ENCODE measurements at places on chromosomes 11 and 22.
A peak's percentile ranks its signal among the peaks of the same experiment; 100 is the strongest.

GRCh38 chr11:85947431-85948272 lies 92.5 kb downstream of the CCDC83 start:
- peak; percentile 36 for DNase-seq

DNA sequence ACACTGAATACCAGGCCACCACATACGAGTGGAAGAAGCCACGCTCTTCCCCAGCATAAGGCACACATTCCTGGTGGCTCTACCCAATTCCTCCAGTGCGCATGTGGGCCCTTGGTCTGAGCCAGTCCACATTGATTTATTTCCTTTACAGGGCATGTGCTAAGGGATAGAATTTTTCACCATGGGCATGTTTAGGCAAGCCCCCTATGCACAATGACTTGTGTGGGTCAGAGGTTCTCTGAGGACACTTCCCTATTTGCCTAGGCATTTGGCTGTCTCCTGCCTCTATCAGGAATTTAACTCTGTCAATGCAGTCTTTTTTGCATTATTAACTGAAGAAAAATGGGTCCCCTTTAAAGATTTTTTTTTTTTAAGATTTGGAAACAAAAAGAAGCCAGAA lies 718.1 kb downstream of the NTM start:
- DNase-seq = no peak

- no peak for DNase-seq
These were observed 907 bp upstream of the PHLDA2 start for GRCh38 chr11:2929950-2930703.

- no peak for DNase-seq
These were observed 1.2 kb upstream of the CASTOR1 start for GRCh38 chr22:30290342-30291057.

- no peak for DNase-seq
These were observed 45.2 kb downstream of the APOL1 start for GRCh38 chr22:36298118-36298517.

DNA sequence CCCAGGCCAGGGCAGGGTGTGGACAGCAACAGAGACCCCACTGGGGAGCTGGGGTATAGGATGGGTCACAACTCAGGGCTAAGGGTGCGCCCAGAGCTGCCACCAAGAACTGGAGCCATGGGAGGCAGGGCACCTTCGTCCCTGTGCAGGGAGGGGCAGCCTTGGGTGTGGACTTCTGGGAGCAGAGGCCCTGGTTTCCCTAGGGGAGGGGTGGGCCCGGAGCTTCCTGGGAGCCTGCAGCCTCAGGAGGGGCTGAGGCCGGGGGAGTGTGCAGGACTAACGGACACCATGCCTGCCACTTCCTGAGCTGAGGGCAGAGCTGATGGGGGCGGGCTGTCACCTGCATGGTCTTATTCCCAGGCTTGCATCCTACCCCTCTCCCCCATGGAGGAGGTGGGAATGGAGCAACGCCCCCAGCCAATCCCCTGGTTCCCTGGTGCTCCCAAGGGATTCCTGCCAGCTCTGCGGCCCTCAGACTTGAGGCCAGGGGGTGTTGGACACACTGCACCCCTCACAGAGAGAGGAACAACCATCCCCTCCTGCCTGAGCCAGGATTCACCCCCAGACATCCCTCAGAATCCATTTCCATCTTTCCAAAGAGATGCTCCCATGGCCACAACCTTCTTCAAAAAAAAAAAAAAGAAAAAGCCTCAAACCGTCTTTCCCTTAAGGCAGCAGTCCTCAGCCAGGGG lies 225.7 kb downstream of the CTTN start:
- DNase-seq = no peak

DNA sequence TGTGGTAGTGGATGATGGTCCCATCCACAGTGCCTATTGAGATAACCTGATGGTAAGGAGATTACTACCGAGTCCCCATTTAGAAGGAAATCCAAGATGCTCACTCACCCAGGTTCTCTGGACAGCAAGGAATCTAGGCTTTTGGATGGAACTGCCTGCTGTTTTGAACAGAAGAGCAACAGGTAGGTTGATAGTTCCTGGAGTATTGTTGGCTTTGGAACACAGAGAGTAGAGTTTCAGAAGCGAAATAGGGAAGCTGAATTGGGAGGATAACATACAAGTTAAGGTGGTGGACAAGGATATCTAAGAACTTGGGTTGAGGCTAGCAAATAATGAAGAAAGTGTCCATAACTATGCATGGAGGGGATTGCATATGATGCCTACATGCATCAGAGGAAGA lies 27.6 kb downstream of the SLC22A6 start:
- no peak for DNase-seq

- no peak for DNase-seq
These were observed 747.0 kb upstream of the LUZP2 start for GRCh38 chr11:23749762-23750430.

DNA sequence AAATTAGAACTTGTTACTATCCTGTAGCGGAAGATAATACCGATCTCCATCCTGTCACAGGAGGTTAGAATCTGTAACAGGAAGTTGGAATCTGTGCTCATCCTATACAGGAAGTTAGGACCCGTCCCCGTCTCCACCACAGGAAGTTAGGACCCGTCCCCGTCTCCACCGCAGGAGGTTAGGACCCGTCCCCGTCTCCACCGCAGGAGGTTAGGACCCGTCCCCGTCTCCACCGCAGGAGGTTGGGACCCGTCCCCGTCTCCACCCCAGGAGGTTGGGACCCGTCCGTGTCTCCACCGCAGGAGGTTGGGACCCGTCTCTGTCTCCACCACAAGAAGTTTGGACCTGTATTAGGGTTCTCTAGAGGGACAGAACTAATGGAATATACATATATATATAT lies 52.2 kb downstream of the FBLN1 start:
- DNase-seq = no peak

DNA sequence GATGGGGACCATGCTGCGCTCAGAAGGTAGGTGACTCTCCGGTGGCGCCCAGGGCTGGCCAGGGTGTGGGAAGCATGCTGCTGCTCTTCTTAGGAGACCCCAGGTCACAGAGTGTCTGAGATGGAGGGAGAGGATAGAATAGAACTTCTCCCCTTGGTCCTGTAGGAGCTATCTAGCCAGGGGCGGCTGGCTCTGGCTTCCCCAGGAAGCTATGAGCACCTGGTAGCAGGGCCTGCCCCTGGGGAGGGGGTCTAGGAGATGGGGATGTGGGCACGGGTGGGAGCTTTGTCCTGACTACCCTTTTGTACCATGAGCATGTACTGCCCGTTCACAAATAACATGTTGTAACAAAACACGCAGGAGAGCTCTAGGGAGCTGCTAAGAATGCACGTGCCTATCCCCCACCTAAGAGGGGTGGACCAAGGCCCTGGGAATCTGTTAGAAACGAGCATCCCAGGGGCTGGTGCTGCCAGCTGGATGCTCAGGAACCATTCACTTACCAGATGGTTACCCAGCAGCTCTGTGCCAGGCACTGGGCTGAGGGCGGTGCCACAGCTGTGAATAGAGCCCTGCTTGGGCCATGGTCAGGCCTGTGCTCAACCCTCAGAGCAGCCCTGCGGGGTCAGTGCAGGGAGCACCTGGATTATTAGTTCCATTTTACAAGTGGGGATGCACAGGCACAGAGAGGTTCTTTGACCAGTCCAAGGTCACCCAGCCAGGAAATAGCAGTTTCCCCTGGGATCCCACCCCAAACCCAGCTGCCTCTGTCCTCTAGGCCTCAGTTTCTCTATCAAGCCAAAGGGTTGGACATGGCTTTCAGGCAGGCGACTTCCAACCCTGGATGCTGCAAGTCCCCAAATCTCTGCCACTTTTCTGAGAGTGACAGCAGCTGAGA lies 2.2 kb downstream of the SLC39A13 start:
- DNase-seq = no peak

DNA sequence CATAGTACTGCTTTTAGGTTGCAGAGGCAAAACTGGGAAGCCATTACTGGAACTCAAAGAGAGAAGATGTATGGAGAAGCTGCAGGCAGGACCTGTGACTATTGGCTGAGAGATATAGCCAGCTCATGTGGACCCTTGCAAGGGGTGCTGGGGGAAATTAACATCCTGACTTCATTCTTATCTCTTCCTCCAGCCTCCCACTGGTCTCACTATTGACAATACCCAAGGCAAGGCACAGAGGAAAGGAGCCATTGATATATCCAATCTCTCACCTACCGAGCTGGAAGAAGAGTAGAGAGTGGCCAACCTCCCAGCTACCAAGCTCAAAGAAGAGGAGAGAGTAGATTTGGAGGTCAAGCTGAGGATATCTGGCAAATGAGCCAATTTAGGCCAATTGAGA lies 36.8 kb upstream of the ZBED5 start:
- DNase-seq = no peak

GRCh38 chr11:117685566-117685965 lies 111.5 kb downstream of the DSCAML1 start:
- DNase-seq = no peak

GRCh38 chr11:76579056-76579751 lies 91.3 kb downstream of the LRRC32 start:
- no peak for DNase-seq

GRCh38 chr11:71171576-71171975 lies 80.8 kb downstream of the SHANK2 start:
- DNase-seq = no peak

GRCh38 chr22:46613606-46614021 lies 6.6 kb upstream of the GRAMD4 start:
- DNase-seq = no peak

DNA sequence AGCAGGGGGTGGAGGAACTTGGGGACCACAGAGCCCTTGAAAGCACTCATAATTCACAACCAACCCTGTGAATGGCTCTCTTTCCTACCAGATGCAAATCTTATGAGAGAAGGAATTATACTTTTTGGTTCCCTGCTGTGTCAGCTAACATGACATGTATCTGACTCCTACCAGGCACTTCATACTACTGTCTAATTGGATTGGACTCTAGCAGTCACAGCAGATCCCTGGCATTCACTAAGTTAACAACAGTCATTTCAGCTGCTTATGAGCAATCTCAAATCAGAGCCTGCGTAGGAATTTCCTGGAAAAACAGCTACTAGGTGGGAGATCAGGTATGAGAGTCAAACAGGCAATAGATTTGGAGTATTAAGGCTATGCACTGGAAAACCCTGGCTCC lies 11.1 kb upstream of the ENDOD1 start:
- no peak for DNase-seq

DNA sequence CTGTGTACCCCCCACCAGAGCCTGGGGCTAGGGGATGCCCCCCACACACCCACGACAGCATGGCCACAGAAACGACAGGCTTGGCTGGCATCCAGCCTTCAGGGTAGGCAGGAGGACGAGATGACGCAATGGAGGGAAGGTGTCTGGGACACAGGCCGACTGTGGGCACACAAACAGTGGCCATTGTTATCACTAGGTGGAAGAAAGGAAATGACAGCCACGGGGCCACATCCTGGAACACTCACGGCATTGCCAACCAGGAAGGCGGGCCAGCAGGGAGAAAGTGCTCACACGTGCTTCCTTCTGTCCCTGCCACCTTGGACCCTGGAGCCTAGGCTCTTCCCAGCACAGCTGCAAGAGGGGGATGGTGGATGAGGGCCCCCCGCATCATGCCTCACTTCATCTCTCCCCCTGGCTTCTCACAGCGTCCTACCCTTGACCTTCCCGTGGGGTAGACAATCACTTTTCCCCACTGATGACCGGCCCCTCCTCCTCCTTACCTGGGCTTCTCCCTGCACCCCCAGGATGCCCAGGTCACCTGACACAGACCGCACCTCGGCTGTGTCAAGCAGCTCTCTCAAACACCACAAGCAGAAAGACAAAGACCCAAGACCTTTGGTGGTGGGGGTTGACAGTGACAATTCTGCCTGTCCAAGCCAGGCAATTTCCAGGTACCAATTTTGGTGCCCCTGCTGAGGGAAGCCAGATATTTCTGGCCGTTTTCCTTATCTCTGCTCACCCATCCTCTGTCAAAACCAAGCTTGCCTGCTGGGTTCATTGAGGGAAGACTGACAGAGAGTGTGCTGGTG lies 8.6 kb downstream of the PLA2G6 start:
- DNase-seq = no peak

- no peak for DNase-seq
These were observed 13.2 kb upstream of the APOL6 start for GRCh38 chr22:35634943-35635540.

DNA sequence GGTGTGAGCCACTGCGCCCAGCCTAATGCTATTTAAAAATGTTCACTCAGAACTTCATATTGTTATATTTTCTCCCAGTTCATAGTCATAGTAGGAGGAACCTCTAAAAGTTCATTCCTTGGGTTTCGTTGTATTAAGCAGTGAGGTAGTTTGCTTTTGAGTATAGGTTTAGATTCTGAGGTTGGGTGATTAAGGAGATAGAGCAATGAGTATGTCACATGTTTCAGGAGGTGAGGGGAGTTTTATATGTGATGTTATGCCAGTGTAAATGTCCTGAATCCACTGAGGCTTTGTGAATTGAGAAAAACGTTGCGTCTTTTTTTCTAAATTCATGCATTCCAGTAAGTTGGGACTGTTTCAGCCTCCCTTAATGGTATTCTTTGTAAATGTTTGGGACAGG lies 4.2 kb downstream of the UBE2L3 start:
- DNase-seq = no peak

DNA sequence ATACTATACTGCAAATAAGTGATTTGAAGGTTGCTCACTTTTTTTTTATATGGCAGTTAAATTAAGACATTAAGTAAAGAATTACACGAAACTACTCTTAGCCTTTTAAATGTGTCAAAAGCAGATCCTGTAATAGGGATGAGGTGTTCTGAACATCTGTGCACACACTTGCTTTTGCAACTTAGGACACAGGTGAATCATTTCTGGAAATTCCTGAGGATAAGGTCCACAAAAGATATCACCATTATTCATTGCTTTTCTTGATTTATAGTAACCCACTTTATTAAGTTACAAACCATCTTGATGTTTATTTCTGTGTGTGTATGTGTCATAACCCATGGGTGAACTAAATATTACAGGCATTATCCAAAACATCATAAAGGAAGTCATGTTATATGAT lies 55.9 kb downstream of the SLC5A12 start:
- DNase-seq = no peak

DNA sequence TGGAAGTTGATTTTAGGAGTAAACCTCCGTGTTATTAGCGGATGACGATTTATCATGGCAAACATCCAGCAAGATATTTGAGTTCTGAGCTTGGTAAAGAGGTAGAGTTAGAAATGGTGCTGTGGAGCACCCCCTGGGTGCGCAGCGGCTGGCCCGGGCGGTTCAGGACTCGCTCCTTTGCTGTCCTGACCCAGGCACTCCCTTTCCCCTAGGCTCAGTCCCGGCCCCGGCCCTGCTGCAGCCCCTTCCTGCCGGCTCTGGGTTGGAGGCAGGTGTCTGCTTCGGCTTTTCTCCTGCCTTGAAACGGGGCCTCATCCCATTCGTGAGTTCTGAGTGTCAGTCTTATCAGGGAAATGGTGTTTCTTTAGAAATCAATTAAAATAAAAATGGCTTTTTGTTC lies 33.4 kb downstream of the AP2A2 start:
- no peak for DNase-seq

DNA sequence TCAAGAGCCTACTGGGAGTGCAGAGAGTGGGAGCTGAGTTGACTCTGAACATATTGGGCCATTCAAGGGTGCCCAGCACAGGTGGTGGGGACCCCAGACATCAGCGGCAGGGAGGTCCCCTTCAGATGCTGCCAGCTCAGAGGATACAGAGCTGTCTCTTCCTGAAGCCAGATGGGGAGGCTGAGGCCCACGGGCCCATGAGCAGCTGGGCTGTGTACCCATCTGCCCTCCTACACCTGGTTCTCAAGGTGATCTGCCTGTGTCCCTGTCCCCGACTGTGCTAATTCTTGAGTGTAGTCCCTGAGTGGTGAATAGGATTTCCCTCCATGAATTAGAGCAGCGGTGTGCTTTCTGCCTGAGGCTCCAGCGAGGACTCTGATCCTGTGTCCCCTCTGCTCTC lies 76.3 kb downstream of the MICAL2 start:
- no peak for DNase-seq

- no peak for DNase-seq
These were observed 28.3 kb downstream of the GRIK4 start for GRCh38 chr11:120539667-120540369.

GRCh38 chr11:92383430-92383829 lies 158.8 kb downstream of the FAT3 start:
- DNase-seq = no peak
